ENCODE measurements at places on chromosomes 12 and 14.

- DNase-seq, result no peak
Measured at GRCh38 chr14:63383776-63384367, 65.1 kb upstream of the GPHB5 start.

GRCh38 chr14:75298187-75298965 is 19.7 kb downstream of the FOS start:
- no peak for DNase-seq

GRCh38 chr14:34715127-34715863 is 902 bp upstream of the CFL2 start:
- DNase-seq, result no peak

DNA sequence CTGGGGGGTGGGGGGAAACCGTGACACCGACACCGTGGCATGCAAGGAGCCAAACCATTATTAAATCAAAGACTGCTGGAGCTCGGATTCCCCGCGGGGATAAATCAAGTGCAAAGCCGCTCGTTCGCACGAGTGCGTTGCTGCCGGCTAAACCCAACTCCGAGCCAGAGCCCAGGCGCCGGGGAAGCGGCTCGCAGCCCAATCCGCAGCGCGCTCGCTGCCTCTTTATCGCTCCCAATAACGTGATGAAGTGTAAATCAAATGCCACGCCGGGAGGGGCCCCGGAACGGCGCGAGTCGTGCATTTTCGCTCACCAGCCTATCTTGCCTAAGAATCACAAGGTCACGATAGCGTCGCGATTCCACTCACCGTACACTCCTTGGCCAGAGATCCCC is 1.3 kb downstream of the MDGA2 start:
- DNase-seq, result no peak

GRCh38 chr14:91339671-91340369 is 77.8 kb downstream of the CCDC88C start:
- DNase-seq, result no peak

DNA sequence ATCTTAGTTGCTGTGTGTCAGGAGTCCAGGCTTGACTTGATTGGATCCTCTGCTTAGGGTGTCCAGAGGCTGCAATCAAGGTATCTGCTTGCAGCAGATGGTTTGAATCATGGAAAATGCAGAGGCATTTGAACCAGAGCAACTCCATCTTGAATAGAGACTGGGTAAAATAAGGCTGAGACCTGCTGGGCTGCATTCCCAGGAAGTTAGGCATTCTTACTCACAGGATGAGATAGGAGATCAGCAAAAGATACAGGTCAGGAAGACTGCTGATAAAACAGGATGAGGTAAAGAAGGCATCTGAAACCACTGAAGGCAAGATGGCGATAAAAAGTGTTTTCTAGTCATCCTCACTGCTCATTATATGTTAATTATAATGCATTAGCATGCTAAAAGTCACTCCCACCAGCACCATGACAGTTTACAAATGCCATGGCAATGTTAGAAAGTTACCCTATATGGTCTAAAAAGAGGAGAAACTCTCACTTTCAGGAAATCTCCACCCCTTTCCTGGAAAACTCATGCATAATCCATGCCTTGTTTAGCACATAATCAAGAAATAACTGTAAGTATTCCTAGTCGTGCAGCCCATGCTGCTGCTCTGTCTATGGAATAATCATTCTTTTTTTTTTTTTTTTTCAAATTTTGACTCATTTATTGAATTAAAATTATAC is 218.3 kb upstream of the CPNE8 start:
- no peak for DNase-seq

- no peak for DNase-seq
Measured at GRCh38 chr14:54771411-54772027, 131.1 kb downstream of the GCH1 start.

GRCh38 chr14:20848316-20848954 is 42.8 kb upstream of the RNASE3 start:
- no peak for DNase-seq

DNA sequence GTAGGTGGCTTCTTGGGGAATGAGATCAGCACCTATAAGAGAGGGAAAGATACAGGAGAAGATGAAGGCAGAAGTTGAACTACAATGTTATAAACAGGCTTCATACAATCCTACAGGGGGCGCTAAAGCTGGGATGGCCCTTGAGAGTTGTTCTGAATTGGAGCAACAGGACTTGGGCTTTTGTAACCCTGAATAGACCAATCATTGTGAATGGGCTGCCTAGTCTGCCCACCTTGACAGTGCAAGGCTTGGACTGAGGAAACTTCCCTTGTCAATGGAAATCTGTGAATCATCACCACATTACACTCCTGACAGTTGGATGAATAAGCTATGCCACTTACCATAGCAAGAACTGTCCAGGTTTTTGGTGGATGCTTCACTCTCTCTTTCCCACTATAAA is 306.1 kb downstream of the KCNC2 start:
- no peak for DNase-seq

DNA sequence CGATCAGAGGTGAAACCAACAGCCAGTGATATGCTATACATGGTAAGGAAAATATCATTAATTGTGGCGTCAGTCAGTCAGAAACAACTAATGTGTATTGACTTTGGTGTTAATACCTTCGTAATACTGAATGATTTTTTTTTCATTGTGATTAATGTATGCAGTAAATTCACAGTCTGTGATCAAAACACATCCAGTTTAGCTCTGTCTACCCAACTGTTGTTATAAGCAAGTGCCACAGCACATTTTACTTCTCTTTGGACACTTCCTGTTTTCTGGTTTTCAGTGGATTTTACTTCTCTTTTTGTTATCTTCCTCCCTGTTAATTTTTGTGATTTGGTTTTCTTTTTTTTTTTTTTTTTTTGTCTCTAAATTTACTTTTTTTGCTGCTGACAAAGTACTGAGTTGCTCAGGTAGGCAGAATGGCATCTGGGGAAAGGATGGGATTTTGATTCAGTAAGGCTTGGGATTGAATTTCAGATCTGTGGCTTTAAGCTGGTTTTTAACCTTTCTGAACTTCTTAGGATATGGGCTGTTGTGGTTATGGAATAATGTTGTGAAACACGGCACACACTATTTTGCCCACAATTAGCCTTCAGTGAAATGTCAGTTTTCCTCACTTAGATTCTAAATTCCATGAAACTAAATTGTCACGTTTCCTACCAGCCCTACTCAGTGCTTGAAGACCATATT is 604 bp downstream of the GLIPR1 start:
- no peak for DNase-seq

DNA sequence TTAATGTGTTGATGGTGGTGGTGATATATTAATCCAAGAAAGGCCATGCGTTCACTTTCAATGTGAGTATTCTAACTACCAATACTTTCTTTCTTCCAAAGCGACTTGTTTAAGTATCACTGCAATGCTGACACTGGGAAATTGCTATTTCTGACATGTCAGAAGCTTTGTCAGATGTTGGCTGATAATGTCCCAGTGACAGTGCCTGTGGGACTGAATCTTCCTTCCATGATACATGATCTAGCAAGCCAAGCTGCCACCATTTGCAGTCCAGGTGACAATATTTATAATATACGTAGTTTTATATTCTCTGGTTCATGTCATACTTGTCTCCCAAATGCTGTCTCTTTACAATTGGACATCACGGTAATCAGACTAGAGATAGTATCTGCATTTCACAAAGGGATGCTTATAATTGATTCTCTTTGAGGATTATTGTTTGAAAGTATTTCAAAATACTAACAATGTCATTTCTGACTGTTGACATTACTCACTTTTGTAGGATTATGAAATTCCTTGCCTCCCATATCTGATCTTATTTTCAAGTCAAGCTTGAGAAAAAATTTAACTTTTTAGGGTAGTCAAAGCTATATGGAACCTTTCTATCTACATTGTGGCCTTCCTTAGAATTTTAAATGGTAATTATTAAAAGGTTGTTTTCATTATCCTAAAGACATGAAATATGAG is 57.3 kb downstream of the KNTC1 start:
- no peak for DNase-seq

DNA sequence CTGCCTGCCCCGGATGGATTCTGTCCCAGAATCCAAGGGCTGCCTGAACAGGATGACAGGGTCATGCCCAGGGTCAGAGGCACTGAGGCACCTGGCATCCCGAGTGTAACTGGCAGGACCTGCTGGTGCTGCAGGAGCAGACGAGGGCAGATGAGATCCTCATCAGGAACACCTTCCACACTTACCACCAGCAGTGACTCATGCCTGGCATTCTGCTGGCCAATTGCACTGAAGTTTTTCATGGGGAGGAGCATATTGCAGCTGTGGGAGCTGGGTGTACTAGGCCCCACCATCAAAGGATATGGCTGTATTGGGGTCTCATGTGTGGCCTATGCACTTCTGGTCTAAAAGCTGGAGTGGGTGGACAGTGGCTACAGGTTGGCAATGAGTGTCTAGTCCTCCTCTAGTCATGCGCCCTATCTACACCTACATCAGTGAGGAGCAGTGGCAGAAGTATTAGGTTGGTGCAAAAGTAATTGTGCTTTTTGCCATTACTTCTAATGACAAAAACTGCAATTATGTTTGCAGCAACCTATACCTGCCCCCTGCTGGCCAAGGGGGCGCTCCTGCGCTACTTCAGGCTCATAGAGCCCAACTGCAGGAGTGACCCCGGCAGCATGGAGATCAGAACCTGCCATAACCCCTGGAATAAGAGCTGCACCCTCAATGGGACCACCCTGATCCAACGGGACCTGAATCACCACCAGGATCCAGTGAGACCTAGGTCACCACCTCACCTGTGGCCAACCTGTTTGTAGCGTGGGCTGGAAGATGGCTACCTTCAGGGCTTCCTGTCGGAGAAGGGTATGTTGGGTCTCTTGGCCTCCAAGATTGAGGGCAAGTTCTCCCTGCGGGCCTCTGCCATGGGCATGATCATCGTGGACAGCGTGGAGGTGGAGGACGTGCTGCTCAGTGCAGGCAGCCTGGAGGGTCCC is 8.0 kb upstream of the C12orf42 start:
- peak; percentile 44 for DNase-seq

Measured in stimulated activated CD8-positive, alpha-beta memory T cell treated with anti-CD3 and anti-CD28 coated beads, Interleukin-2, amount 100 ng/mL, for 1 hour (primary cell).